ENCODE measurements at places on chromosomes 4 and X. TPM values are rescaled to one million over a fixed set of nuclear protein-coding genes. Genes with fewer than 3 reads are reported as not detected.

DNA sequence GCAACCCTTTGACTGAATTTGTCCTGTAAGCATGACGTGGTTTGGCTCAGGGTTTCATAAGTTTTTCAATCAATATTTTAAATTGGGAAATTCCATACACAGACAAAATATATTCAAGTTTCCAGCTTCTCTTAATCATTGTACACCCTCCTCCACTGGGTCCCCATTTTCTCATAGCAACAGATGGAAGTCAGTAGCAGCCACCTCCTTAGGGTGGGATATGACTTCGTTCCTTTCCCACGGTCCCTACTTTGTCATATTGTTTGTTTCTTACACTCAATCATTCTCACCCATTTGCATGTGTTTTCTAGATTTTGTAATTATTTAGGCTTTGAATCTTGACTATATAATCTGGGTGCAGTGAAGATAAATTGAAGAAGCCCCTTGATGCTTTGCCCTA is 664.5 kb upstream of the IGFBP7 start:
- no peak for DNase-seq

DNA sequence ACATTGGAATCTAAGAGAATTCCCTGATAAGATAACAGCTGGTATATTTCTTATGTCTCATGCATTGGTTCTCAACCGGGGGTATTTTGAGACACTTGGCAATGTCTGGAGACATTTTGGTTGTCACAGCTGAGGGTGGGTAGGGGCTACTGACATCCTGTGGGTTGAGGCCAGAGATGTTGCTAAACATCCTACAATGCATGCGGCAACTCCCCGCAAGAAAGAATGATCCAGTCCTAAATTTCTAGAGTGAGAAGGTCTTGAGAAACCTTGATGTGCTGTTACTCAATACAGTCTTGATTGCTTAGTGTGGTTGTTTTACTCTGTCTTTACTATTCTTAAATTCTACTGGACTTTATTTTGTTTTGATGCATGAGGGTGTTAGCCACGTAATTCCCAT is 287.2 kb downstream of the FRMPD4 start:
- no peak for DNase-seq

Gene HTR2C
- total RNA-seq, result 11.0 TPM

DNA sequence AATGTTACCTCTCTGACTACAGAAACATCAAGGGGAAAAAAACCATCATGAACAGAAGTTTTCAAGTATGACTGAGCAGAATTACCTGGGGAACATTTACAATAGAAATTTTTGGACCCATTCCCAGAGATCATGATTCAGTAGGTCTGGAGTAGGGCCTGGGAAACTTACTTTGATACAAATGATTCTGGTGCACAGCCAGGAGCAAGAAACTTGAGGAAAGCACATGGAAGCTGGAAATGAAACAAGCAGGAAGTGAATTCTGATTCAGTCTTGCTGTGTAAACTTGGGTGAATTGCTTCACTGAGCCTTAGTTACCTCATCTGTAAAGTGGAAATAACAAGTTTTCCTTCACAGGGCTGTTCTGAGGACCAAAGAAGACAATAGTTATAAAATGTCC is 192.5 kb upstream of the TAPT1 start:
- no peak for DNase-seq

DNA sequence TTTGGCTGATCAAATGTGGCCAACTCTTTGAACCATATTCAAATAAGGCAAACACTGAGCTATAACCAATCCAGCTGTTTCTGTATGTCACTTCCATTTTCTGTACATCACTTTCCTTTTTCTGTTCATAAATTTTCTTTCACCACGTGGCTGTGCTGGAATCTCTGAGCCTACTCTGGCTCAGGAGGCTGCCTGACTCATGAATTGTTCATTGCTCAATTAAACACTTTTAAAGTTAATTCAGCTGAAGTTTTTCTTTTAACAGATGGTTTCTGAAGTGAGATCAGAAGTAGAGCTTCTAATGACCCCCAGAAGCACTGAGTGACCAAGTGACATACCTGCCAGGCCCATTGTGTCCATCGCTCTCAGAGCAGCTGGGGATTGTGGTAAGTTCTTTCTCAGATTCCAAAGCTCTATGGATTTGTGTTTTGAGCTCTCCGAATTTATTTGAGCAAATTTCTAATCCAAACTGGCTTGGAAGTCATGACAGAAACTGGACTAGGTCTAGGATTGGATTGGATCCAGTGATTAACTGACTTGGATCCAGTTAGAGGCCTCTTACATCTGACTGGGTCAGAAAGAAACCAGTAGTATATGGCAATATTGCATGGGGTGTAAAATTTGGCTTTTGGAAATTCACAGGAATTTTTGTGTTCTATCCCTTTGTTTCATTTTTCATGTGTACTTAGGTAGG is 121.2 kb upstream of the BANK1 start:
- no peak for DNase-seq

Gene HS3ST1
- 6.9 TPM for total RNA-seq

Gene CFP
- 0.82 TPM for total RNA-seq

DNA sequence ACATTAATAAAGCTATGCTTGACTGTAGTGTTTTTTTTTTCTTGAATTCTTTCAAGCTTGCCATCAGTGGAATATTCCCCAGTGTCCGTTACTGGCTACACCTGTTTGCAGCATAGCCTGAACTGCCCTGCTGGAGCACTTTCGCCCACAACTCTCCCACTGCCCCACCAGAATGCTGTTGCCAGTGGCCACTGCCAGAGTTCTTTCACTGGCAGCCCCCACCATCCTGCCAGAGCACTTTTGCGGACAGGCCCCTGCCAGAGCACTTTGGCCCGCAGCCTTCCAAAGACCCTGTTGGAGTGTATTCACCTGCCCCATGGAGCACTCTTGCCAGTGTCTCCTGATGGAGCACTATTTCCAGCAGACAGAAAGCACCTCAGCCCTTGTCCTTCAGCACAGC is 452.3 kb upstream of the GRID2 start:
- no peak for DNase-seq

Gene PABPC4L
- total RNA-seq, result 1.2 TPM

Gene PAGE2
- total RNA-seq, result not detected

- DNase-seq, result no peak
These were observed 22.6 kb downstream of the CCKAR start for GRCh38 chr4:26467724-26468123.

Gene TMPRSS11D
- total RNA-seq, result not detected

Gene CTAG2
- total RNA-seq, result not detected

DNA sequence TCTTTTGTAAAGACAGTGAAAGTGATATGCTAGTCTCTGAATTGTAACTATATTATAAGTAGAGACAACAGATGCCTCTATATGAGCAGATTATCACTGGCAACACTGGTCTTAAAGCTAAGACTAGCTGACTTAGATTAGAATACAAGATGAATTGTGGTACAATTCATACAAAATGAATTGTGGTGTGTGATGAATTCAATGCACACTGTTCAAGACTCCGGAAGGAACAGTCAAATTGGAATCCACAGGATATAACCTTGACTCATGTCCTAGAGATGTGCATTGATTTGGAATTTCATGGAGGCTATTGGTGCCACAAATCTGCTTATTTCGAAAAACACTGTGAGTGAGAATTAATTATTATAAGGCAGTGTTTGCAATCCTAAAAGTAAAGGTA is 701.8 kb downstream of the PCDH7 start:
- DNase-seq, result no peak

GRCh38 chr4:163858515-163858914 is 364.0 kb downstream of the TMA16 start:
- no peak for DNase-seq

- DNase-seq, result no peak
These were observed 384.9 kb upstream of the SLC7A11 start for GRCh38 chr4:138627096-138627495.

DNA sequence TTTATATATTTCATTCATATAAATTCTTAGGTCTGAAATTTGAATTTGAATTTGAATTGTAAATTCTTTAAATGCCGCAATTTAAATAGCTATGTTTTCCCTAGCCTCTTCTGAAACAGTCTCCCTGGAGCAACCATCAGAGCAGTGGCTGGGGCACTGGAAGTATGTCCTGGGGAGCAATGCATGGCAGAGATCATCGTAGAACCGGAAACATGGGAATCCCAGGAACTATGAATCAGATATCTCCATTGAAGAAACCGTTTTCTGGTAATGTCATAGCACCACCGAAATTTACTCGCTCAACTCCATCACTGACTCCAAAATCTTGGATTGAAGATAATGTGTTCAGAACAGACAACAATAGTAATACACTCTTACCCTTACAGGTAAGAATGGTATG is 4.9 kb downstream of the CPEB2 start:
- no peak for DNase-seq

- DNase-seq, result no peak
These were observed 55.5 kb downstream of the CLDN22 start for GRCh38 chr4:183264614-183265013.

- DNase-seq, result no peak
These were observed 114.0 kb upstream of the FRG1 start for GRCh38 chr4:189826657-189827056.

GRCh38 chr4:139575072-139575471 is 19.1 kb upstream of the SETD7 start:
- no peak for DNase-seq

Gene GLRB
- 44.0 TPM for total RNA-seq

Gene SLC7A11
- 33.0 TPM for total RNA-seq

- DNase-seq, result no peak
These were observed 80.6 kb downstream of the FRYL start for GRCh38 chr4:48699475-48699874.

Gene IBSP
- not detected for total RNA-seq

GRCh38 chr4:149076401-149076800 is 634.2 kb upstream of the NR3C2 start:
- DNase-seq, result no peak

GRCh38 chr4:111028795-111029194 is 405.9 kb upstream of the PITX2 start:
- no peak for DNase-seq

GRCh38 chr4:53706422-53707032 is 115.2 kb upstream of the LNX1 start:
- DNase-seq, result peak; percentile 16

DNA sequence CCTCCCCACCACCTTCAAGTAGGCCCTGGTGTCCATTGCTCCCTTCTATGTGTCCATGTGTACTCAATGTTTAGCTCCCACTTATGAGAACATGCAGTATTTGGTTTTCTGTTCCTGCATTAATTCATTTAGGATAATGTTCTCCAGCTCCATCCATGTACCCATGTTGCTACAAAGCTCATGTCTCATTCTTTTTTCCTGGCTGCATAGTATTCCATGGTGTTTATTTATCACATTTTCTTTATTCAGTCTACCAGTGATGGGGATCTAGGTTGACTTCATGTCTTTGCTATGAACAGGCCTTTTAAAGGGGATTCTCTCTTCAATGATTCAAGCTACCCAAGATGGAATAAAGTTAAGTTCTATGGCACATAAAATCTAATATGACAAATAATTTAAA is 119.6 kb downstream of the PPP3CA start:
- no peak for DNase-seq
